Stimulated activated CD8-positive, alpha-beta memory T cell treated with anti-CD3 and anti-CD28 coated beads, Interleukin-7, amount 100 ng/mL, for 24 hours (primary cell): ENCODE measurements at places on chromosomes 2 and 18.

DNA sequence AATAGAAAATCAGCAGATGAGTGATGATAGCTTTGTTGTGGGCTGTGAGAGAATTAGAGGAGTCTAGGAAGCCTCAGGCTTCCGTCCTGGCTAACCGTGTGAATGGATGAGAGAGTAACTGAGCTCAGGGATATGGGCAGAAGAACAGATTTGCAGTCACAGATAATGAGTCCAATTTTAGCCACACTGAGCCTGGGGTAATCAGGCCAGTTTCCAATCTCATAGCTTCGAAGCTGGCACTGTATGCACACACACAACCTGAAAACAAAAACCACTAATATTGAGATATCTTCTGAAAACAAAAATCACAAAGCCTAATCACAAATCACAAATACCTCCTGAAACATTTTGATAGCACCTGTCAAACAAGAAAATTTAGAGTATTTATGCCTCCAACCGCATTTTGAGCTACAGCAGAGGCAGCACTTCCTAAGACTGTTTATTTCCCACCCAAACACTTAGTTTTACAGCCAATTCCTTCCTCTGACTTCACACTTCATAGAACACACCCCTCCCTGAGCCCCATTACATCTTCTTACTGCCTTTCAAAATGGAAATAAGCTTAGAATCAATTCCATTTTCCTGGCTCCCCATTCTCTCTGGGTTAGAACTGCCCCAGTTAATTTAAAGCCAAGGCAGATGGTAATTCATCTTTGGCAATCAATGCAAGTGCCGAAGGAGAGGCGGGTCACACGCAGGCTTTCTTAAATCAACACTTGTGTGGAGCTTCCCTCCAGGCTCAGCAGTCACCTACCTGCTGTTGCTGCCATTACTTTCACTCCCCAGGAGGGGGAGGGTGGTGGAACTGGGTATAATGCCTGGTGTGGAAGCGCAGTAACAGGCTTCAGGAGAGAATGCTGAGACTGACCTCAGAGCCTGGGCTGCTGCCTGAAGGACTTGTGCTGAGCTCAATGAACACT, 18.9 kb downstream of the TTR start:
- no peak for DNase-seq

GRCh38 chr2:223841436-223842190, 4.2 kb upstream of the AP1S3 start:
- no peak for DNase-seq

DNA sequence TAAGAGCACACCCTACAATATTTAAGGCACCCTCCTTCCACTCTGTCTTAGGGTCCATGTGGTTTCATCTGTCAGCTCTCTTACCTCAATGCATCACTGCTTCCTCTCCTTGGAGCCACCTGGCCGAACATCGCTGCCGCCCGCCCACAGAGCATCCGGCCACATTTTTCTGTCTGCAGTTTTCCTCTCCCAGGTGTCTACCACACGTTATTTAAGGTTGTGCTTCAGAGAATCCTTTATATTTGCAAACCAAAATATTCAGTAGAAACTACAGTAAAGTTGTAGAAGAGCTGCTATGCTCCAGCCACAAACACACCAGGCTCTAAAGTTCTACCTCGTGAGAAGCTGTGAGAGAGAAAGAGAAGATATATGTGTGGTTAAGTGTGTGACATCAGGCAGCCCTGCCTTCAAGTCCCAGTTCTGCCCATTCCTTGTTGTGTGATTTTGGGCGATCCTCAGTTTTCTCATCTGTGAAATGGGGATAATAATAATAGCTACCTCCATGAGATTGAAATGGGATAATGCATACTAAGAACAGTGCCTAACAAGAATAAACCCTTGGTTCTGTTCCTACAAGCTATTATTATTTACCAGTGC, 4.9 kb upstream of the STK17B start:
- DNase-seq, result peak; percentile 55

- DNase-seq, result no peak
Observed at GRCh38 chr18:70337139-70337972, 48.5 kb downstream of the SOCS6 start.

- DNase-seq, result no peak
Observed at GRCh38 chr18:44513233-44513632, 167.5 kb upstream of the SETBP1 start.

- DNase-seq, result no peak
Observed at GRCh38 chr2:15633971-15634346, 42.3 kb downstream of the DDX1 start.

DNA sequence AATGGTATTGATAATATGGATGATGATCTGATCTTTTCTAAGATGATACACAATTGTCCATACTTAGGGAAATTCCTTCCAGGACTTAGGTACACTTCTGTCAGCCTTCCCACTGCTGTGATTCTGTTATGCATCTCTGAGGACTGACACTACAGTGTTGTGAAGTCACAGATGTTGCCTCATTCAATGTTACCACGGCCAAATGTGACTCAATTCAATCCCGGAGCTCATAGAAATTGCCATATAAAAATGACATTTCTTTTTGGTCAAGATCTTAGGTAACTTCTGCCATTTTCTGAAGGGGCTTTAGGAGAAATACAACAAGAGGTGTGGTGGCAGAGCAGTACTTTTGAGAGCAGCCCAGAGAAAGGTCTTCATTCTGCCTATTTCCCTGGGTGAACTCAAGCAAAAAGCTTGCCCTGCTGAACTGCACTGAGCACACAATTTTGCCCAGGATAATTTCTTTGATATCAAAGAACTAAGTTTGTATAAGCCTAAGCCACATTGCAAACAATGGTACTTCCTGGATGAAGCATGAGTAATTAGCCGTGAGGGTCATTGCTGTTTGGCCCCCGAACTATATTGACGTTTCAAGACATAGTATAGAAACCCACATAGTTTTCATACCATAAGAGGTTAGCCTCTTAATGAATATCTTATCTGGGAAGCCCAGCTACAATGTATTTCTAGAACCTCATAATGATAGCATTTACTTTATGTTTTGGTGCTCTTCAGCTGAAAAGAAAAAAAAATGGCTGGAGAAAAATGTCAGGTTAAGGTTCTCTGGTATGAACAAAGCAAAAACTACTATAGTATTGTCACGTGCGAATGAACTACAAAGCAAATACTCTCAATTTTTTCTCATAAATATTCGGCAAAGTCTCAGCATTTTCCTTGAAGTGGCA, 437.4 kb downstream of the MEIS1 start:
- no peak for DNase-seq

GRCh38 chr2:73894475-73894850, 1.7 kb downstream of the ACTG2 start:
- DNase-seq, result no peak

- no peak for DNase-seq
Observed at GRCh38 chr2:158761621-158762020, 33.5 kb upstream of the DAPL1 start.

DNA sequence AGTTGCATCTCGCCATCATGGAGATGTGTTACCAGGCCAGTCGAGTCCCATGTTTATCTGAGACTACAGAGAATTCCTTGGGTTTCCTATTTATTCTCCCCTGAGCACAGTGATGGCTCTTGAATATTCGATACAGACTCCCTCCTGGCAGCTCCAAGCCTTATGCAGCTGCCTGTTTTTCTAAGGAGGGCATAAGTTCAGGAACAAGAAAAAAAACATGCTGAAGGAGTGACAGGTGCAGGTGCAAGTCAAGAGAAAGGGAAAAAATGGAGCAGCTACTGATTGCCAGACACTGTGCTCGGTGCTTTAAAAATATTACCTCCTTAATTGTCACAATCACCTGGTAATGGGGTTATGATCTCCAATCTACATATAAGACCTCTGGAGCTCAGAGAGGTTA, 177.2 kb upstream of the DPP10 start:
- DNase-seq, result no peak

DNA sequence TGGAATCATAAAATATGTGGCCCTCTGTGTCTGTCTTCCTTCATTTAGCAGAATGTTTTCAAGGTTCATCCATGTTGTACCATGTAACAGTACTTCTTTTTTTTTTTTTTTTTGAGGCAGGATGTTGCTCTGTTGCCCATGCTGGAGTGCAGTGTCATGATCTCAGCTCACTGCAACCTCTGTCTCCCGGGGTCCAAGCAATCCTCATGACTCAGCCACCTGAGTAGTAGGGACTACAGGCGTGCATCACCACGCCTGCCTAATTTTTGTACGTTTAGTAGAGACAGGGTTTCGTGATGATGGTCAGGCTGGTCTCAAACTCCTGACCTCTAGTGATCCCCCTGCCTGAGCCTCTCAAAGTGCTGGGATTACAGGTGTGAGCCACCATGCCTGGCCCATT, 31.2 kb downstream of the RAB1A start:
- DNase-seq, result no peak

DNA sequence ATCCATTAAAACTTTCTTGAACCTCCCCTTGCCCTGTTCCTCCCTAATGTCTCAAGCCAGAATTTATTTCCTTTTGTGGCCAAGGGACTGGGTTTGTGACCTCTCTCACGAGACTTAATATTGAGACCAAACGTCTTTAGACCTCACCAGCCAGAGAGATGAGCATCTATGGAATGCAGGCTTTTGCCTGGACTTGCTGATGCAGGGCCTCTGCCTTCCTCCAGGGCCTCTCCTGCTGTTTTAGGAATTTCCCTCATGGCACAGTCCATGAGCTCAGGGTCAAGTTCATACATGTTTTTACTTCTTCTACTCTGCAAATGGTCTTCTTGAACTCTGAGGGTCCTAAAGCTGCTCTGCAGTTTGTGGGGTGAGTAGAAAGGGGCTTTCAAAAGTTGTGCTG, 22.3 kb downstream of the IL1B start:
- no peak for DNase-seq

GRCh38 chr2:118970396-118971135, 28.6 kb downstream of the MARCO start:
- DNase-seq, result no peak

GRCh38 chr2:43136011-43136799, 90.2 kb downstream of the ZFP36L2 start:
- DNase-seq, result no peak

GRCh38 chr2:213490087-213490486, 205.8 kb downstream of the SPAG16 start:
- no peak for DNase-seq

DNA sequence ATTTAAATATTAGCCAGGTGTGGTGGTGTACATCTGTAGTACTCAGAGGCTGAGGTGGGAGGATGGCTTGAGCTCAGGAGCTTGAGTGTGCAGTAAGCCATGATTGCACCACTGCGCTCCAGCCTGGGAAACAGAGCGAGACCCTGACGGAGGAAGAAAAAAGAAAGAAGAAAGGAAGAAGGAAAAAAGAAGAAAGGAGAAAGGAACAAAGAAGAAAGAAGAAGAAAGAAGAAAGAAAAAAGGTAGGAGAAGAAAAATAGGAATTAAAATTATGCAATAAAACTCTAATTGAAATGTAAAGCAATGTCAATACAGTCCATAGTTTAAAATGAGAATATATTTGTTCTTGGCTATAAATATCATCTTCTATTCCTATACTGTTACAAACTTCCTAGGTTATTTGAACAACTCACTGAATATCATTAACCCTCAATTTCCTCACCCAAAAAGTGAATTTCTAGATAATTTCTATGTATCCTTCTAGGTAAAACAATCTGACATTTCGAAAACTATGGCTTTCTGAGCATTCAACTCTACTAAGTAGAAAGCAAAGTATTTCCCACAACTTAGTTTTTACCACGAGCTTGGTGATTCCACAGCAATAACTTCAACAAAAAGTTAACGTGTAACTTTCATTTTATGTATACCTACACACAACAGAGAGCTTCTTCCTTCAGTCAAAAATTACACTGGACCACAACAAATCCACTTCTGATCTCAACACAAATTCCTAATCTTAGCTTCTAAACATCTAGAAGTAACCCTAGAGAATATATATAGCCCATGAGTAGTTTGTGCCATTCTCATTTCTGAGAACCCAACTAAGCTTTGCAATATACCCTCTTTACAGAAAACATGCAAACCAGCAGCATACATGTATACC, 19.7 kb downstream of the LPIN2 start:
- no peak for DNase-seq

- DNase-seq, result no peak
Observed at GRCh38 chr2:55986700-55987440, 63.3 kb upstream of the EFEMP1 start.

GRCh38 chr2:158321264-158321663, 135.3 kb downstream of the CCDC148 start:
- DNase-seq, result no peak

GRCh38 chr2:40106061-40106460, 327.0 kb upstream of the THUMPD2 start:
- no peak for DNase-seq

- peak; percentile 10 for DNase-seq
Observed at GRCh38 chr18:13629841-13630715, 96.3 kb downstream of the FAM210A start.

GRCh38 chr2:219334076-219334475, 1.5 kb upstream of the RESP18 start:
- DNase-seq, result no peak

GRCh38 chr2:237732790-237733381, 65.7 kb upstream of the RBM44 start:
- DNase-seq, result no peak

- DNase-seq, result no peak
Observed at GRCh38 chr2:222569826-222570225, 86.1 kb downstream of the FARSB start.

- DNase-seq, result no peak
Observed at GRCh38 chr2:61726456-61727209, 127.2 kb downstream of the FAM161A start.

DNA sequence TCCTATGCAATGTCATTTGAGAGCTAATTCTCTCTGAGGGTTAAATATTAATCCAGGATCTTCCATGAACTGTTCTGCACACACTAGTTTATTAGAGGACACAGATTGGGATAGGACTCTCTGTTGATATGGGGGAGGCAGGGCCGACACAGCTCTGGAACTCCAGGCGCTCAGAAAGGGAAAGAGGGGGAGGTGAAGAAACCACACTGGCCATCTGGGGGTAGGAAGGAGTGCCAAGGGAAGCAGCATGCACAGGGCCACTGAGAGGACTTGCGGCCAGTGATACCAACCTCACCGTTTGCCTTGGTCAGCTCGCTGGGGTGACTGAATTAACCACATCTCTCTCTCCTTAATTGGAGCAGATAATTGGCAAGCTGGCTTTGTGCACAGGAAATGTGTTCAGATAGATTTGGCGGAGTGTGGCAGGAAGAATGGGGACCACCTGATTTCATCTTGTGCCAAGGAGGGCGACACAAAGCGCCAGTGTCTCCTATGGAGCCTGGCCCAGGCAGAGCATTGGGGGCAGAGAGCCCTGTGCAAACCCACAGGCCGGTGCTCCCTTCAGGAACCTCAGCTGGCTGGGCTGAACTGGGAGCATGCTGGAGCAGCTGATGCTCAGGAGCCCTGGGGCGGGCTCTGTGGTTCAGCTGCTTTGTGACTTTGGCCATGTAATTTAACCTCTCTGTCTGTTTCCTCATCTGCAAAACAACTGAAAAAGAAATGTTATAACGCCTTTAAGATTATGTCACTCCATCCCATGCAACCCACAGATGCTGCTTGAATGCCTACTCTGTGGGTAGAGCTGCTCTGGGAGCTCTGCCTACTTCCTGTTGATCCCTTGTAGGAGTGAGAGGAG, 114.7 kb upstream of the STON1 start:
- no peak for DNase-seq

- DNase-seq, result no peak
Observed at GRCh38 chr2:230913406-230914143, 11.5 kb downstream of the GPR55 start.
